ENCODE measurements at places on chromosomes 12 and 14.

GRCh38 chr12:26264215-26264838, 69.0 kb downstream of the SSPN start:
- DNase-seq = no peak

DNA sequence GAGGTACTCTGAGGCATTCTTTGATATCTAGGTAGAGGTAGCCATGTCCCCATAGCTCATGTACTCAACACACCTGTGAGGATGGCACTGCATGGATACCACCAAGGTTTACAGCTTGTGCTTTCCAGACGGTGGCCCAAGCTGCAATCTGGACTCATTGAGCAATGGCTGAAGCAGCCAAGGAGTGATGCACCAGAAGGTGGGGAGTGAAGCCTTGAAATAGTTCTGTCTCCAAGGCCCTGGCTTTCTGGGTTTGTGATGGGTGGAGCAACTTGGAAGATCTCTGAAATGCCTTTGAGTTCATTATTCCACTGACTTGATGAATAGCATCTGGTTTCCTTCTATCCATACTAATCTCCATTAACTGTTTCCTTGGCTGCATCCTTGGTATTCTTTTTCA, 290.0 kb upstream of the NOVA1 start:
- no peak for DNase-seq

DNA sequence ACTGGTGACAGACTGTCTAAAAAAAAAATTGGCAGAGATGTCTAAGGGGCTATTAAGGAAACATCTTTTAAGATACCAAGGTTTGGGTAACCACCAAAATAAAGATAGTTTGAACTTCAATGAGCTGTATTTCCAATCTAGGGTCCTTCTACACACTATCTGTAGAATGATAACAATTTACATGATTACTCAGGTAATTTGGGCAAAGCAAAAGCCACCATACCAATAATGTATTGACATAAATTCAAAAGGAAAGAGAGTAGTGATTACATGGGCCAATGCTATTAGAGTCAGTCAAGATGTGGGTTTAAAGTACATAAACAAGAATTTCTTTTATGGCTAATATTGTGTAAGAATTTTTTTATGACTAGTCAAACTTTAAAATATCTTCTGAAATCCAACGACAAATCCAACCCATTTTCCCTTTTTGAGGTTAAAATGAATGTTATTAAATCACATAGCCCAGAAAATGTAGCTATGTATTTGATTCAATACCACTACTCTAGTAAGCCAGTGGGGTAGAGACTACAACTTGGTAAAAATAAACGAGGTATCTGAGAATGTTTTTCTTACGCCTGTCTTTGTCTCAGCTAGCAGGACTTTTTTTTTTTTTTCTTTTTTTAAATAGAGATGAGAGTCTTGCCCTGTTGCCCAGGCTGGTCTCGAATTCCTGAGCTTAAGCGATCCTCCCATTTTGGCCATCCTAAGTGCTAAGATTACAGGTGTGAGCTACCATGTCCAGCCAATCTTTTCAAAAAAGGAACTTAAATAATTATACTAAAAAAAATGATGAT, 10.4 kb downstream of the PNN start:
- DNase-seq = no peak

DNA sequence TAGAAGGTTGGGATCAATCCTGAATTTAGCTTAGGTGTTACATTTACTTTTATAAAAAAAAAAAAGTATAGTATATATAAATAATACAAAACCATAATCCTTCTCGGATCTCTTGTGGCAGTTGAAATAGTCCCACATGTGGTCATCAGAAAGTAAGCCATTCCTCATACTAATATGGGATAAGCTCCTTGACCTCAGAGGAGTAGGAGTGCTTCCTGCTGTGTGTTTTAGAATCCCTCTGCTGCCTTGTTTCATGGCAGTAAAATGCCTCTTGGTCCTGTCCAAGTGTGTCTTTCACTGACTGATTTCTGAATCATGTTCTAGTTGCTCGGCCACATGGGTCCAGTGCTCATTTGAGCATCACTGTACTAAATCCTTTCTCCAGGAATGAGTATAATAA, 117.0 kb downstream of the NTN4 start:
- DNase-seq = no peak

- no peak for DNase-seq
Observed at GRCh38 chr12:69996722-69997121, 171.7 kb downstream of the MYRFL start.

DNA sequence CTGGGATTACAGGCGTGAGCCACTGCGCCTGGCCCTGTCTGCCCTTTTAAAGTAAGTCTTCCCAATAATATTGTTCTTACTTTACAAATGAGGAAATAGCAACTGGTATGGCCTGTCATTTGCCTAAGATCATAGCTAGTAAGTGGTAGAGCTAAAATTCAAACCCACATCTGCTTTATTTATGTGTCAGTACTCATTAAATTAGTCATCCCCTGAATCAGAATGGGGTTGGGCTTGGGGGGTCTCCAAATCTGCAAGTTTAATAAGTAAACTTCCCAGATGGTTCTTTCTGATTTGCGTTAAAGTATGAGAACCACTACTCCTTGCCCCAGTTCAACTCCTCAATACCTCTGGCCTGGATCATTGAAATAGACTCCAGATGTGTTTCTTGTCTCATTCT, 96.2 kb downstream of the FAR2 start:
- no peak for DNase-seq

- DNase-seq = no peak
Observed at GRCh38 chr14:101854366-101854765, 92.9 kb downstream of the PPP2R5C start.

All from activated CD8-positive, alpha-beta memory T cell treated with anti-CD3 and anti-CD28 coated beads for 48 hours (primary cell).